ENCODE measurements at places on chromosomes 11 and 22.
A peak's percentile ranks its signal among the peaks of the same experiment; 100 is the strongest.

DNA sequence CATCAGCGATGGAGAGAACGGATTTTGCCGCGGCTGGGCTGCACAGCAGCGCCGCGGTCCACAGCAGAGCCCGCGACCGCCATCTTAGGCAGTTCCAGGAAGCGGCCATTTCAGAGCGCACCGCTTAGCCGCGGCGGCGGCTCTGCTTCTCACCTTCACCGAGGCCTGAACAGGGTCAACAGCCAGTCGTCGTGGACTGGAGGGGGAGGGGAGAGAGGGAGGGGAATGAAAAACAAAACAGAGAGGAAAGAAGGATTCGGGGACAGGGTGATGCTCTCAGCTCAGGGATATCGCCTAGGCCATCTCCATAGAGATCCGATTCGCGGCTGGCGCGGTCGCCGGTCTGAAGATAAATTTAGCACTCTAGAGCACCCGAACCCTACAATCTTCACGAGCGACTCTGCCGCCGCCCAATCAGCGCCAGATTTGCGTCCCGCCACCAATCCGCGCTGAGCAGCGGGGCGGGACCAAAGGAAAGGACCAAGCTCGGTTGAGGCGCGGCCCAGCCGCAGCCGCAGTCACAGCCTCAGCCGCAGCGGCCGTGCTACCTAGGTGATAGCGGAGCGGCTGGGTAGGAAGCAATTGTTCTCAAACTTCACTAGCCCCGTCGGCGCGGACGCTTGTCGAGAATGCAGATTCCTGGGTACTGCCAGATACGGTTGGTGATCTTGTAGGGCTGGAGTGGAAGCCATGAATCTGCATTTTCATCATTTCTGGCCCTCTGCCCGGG is at the start of gene ZBED5:
TSS of gene ZBED5 (minus strand) at position 345 of the 730 bp plus-strand sequence. CDS start 3,108 bp downstream, outside the sequence.
- DNase-seq, result peak; percentile 95

DNA sequence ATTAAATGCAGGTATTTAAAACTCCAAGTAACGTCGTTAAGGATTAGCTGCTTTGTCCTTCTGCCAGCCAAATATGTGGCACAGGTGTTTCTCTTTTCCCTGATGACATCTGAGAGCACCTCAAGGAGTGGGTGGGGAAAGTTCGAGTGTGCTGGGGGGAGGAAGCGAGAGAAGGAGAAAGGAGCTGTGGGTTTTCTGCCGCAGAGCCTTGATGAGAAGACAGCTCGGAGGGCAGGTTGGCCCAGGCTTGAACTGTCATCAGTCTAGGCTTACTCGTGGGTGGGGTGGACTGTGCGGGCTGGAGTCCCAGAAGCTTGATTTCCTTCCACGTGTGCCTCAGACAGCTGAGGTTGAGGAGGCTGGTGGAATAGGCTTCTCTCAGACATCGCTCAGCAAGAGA is 15.2 kb upstream of the SORL1-AS1 start:
- DNase-seq, result no peak

- no peak for DNase-seq
These were observed 59.3 kb downstream of the NRXN2 start for GRCh38 chr11:64663656-64664055.

- DNase-seq, result no peak
These were observed 19.9 kb downstream of the BID start for GRCh38 chr22:17754233-17754925.

- no peak for DNase-seq
These were observed 163.1 kb upstream of the FAT3 start for GRCh38 chr11:92061456-92062062.

GRCh38 chr11:95764267-95764898 is 25.2 kb downstream of the FAM76B start:
- peak; percentile 53 for DNase-seq

DNA sequence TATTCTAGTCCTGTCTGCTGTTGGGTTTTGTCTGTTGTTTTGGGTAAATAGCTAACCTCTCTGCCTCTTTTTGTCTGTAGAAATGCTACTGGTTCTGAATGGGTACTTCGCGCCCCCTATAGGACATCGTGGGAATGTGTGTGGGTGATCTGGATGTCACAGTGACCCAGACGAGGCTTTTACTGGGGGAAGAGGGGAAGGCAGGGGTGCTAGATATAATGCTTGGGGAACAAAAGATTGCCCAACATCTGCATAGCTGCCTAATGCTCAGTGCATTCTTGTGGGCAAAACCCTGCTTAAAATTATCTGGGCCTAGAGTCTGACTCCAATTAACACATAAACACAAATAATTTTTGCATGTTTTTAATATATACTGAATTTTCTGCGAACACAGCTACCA is 57.7 kb downstream of the BMAL1 start:
- DNase-seq, result peak; percentile 65

DNA sequence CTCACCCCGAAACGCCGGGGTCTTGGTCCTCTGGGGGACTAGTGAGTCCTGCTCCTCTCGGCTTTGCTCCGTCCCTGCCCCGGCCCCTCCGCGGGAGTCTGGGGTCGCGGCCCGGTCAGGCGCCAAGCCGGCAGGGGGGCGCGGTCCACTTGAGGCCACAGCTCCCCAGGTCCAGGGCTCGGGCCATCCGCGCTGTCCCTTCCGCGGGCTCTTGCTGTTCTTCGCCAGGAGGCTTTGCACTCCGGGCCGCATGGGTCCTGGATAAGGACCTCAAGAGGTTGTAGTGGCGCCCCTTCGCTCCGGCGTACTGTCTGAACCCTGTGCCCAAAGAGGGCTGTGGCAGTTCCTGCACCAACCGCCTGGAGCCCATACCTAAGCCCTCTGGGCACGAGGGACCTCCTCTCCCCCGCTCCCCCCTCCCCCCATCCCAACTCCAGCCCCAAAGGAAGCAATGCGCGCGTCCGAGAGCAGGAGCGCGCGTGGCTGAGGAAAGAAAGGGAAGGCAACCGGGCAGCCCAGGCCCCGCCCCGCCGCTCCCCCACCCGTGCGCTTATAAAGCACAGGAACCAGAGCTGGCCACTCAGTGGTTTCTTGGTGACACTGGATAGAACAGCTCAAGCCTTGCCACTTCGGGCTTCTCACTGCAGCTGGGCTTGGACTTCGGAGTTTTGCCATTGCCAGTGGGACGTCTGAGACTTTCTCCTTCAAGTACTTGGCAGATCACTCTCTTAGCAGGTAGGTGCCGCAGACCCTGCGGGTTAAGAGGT is at the start of gene ADM:
TSS of gene ADM (plus strand) at position 579 of the 767 bp plus-strand sequence. CDS start 628 bp downstream, outside the sequence.
- DNase-seq, result peak; percentile 91
